Natural killer cell (primary cell): ENCODE measurements at places on chromosomes 6 and 20. TPM values are rescaled to one million over a fixed set of nuclear protein-coding genes. Genes with fewer than 3 reads are reported as not detected.

GRCh38 chr6:38248500-38249234 is 391.1 kb downstream of the BTBD9 start:
- no peak overlapping the region for H3K4me3 ChIP-seq
- H3K4me1 ChIP-seq = no peaks in the 10 kb centered on the region
- no peak for DNase-seq
- H3K27ac ChIP-seq = no peak overlapping the region
- no peaks in the 10 kb centered on the region for H3K27me3 ChIP-seq

GRCh38 chr6:148445620-148446019 is 103.0 kb downstream of the SASH1 start:
- DNase-seq = no peak
- no peaks in the 10 kb centered on the region for H3K36me3 ChIP-seq
- H3K27me3 ChIP-seq = no peaks in the 10 kb centered on the region
- no peak overlapping the region for H3K27ac ChIP-seq

DNA sequence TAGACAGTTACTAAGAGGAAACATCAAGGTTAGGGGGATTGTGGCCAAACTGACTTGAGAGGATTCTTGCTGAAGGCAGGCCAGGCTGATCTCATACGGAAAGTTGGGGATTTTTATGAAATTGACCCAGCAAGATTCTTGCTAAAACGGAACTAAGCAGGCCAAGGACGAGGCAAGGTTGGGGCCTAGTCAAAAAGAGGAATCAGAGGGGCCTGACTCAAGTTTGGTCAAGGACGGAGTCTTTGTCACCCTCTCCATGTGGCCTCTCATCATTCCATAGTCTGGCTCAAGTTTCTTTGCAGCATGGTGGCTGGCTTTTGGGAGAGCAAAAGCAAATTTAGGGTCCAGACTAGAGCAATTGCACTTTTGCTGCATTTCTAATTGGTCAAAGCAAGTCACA is 7.9 kb upstream of the HECA start:
- H3K36me3 ChIP-seq = no peaks in the 10 kb centered on the region
- no peak for DNase-seq
- H3K4me3 ChIP-seq = no peak overlapping the region
- no peaks in the 10 kb centered on the region for H3K27me3 ChIP-seq
- peak overlapping the region; percentile 42 for H3K27ac ChIP-seq
- H3K4me1 ChIP-seq = peaks cover 17% of the 10 kb centered on the region

DNA sequence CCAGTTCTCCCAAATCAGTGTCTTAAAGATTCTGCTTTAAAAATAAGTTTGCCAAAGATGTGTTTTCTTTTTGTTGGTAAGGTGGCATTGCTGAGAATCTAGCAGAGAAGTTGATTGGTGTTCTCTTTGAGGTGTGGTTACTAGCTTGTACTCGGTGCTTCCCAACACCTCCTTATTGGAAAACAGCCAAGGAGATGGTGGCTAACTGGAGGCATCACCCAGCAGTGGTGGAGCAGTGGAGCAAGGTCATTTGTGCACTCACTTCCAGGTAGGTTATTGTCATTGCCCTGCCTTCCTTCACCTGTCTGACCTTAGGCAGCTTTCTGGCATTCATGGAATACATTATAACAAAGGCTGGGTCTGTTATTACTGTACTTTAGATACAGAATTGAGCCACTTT is 26.7 kb downstream of the RALGAPB start:
- H3K36me3 ChIP-seq = peaks cover 67% of the 10 kb centered on the region
- H3K27me3 ChIP-seq = no peaks in the 10 kb centered on the region
- no peaks in the 10 kb centered on the region for H3K4me1 ChIP-seq
- no peak overlapping the region for H3K4me3 ChIP-seq

GRCh38 chr6:109059153-109059552 is 35.5 kb downstream of the SESN1 start:
- H3K27me3 ChIP-seq = no peaks in the 10 kb centered on the region
- H3K36me3 ChIP-seq = no peaks in the 10 kb centered on the region
- peak overlapping the region; percentile 85 for H3K27ac ChIP-seq
- H3K4me1 ChIP-seq = peaks cover 13% of the 10 kb centered on the region
- DNase-seq = no peak

GRCh38 chr6:140153703-140154102 is 779.3 kb upstream of the CITED2 start:
- H3K4me1 ChIP-seq = no peaks in the 10 kb centered on the region
- H3K27ac ChIP-seq = no peak overlapping the region
- DNase-seq = no peak
- no peak overlapping the region for H3K4me3 ChIP-seq

GRCh38 chr20:1800777-1801176 is 94.4 kb upstream of the SIRPA start:
- peaks cover 14% of the 10 kb centered on the region for H3K4me1 ChIP-seq
- H3K4me3 ChIP-seq = no peak overlapping the region
- H3K27ac ChIP-seq = no peak overlapping the region
- peaks cover 3% of the 10 kb centered on the region for H3K27me3 ChIP-seq

GRCh38 chr6:82619573-82619972 is 256.0 kb downstream of the TPBG start:
- no peaks in the 10 kb centered on the region for H3K4me1 ChIP-seq
- H3K27me3 ChIP-seq = no peaks in the 10 kb centered on the region
- no peak overlapping the region for H3K27ac ChIP-seq
- H3K4me3 ChIP-seq = no peak overlapping the region

The PGBD1 gene
- 1.1 TPM for total RNA-seq

The TTBK1 gene
- not detected for total RNA-seq

- H3K36me3 ChIP-seq = peaks cover 61% of the 10 kb centered on the region
- no peak overlapping the region for H3K4me3 ChIP-seq
- H3K27me3 ChIP-seq = no peaks in the 10 kb centered on the region
- no peak overlapping the region for H3K27ac ChIP-seq
- no peaks in the 10 kb centered on the region for H3K4me1 ChIP-seq
Measured at GRCh38 chr20:35020108-35020928, 64.7 kb downstream of the MYH7B start.

GRCh38 chr6:66199171-66199570 is 492.1 kb upstream of the EYS start:
- no peak for DNase-seq
- H3K36me3 ChIP-seq = no peaks in the 10 kb centered on the region
- no peak overlapping the region for H3K4me3 ChIP-seq
- no peaks in the 10 kb centered on the region for H3K27me3 ChIP-seq

The CRISP2 gene
- not detected for total RNA-seq

The PRSS16 gene
- total RNA-seq = not detected

The HLA-F gene
- 1,125 TPM for total RNA-seq

- DNase-seq = no peak
- H3K4me3 ChIP-seq = no peak overlapping the region
- H3K36me3 ChIP-seq = no peaks in the 10 kb centered on the region
- H3K4me1 ChIP-seq = peaks cover 13% of the 10 kb centered on the region
- no peaks in the 10 kb centered on the region for H3K27me3 ChIP-seq
Measured at GRCh38 chr6:34911822-34912221, 22.8 kb downstream of the ANKS1A start.

The ERVFRD-1 gene
- not detected for total RNA-seq

- H3K4me3 ChIP-seq = no peak overlapping the region
- no peaks in the 10 kb centered on the region for H3K36me3 ChIP-seq
- H3K27me3 ChIP-seq = no peaks in the 10 kb centered on the region
Measured at GRCh38 chr6:106799031-106799894, 169.9 kb downstream of the QRSL1 start.

The MYLK2 gene
- total RNA-seq = not detected

The UBE2C gene
- 3.2 TPM for total RNA-seq

- no peak overlapping the region for H3K27ac ChIP-seq
- H3K4me1 ChIP-seq = no peaks in the 10 kb centered on the region
- H3K36me3 ChIP-seq = peaks cover 29% of the 10 kb centered on the region
Measured at GRCh38 chr6:36851149-36851614, 11.9 kb upstream of the CPNE5 start.

- H3K4me3 ChIP-seq = peak overlapping the region; percentile 74
- no peaks in the 10 kb centered on the region for H3K36me3 ChIP-seq
- no peaks in the 10 kb centered on the region for H3K27me3 ChIP-seq
- DNase-seq = peak; percentile 89
- H3K27ac ChIP-seq = peak overlapping the region; percentile 70
Measured at GRCh38 chr6:26249957-26250697, 114.9 kb upstream of the BTN3A2 start.

The PACRG gene
- total RNA-seq = not detected

DNA sequence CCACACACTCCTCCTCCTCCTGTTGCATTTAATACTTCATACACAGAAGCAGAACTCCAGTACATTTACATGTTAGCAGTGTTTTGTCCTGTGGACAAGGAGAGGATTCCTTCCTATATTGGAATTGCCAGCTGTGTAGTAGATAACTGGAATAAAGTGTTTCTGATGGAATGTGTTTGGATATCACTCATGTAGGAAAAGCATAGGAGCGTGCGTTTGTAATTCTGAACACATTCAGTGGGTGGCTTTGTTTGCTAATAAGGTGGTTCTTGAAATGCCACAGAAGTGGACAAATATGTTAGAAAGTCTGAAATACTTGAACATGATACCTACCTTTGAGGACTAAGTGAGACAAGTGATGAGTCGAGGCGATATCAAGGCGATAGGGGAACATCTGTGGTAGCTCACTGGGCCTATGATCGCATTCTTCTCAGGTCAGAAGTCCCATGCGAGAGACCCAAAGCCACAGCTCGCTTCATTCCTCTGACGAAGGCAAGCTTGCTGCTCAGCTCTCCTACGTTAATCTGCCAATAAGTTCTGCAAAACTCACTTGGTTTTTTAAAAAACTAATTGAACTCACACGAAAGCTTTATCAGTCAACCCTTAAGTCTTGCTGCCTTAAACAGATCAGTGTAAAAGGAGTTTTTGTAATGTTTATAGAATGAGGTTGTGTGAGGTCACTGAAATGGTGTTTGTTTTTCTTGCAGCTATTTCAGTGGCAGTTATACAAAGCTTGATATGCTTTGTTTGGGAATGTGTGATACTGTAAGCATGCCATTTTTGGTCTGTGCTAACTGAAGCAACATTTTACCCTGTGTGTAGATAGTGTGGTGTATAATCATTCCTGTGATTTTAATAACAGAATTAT is 159.9 kb downstream of the SOX4 start:
- H3K4me3 ChIP-seq = no peak overlapping the region
- no peak overlapping the region for H3K27ac ChIP-seq
- no peaks in the 10 kb centered on the region for H3K36me3 ChIP-seq
- DNase-seq = no peak
- no peaks in the 10 kb centered on the region for H3K27me3 ChIP-seq
- no peaks in the 10 kb centered on the region for H3K4me1 ChIP-seq

The ASIP gene
- total RNA-seq = not detected

The HDGFL1 gene
- not detected for total RNA-seq

GRCh38 chr20:40251284-40251932 is 437.6 kb downstream of the MAFB start:
- no peak for DNase-seq
- no peak overlapping the region for H3K27ac ChIP-seq
- no peaks in the 10 kb centered on the region for H3K36me3 ChIP-seq

The KIF25 gene
- not detected for total RNA-seq

DNA sequence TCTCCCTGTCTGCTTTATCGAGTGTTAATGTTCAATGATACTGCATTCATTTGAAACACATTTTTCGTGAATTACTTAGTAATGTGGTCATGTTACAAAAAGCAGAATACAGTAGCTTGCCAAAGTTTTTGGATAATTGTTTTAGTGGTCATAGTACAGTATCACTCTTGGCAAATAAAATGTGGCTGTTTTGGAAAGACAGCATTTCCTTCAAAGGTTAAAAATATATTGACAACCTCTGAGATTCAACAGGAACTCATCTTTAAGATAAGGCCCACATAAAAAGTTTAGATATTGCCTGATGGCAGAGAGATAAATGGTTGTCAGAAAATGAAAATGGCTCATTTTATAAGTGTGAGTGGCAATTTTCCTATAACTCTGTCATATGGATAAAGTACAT is 297.7 kb upstream of the MAN1A1 start:
- no peak overlapping the region for H3K4me3 ChIP-seq
- no peak for DNase-seq
- no peak overlapping the region for H3K27ac ChIP-seq
- no peaks in the 10 kb centered on the region for H3K27me3 ChIP-seq
- H3K36me3 ChIP-seq = no peaks in the 10 kb centered on the region

- no peak for DNase-seq
- no peaks in the 10 kb centered on the region for H3K36me3 ChIP-seq
- H3K4me3 ChIP-seq = no peak overlapping the region
- H3K27ac ChIP-seq = no peak overlapping the region
- H3K27me3 ChIP-seq = no peaks in the 10 kb centered on the region
- H3K4me1 ChIP-seq = no peaks in the 10 kb centered on the region
Measured at GRCh38 chr6:97215157-97215769, 67.8 kb downstream of the MMS22L start.

DNA sequence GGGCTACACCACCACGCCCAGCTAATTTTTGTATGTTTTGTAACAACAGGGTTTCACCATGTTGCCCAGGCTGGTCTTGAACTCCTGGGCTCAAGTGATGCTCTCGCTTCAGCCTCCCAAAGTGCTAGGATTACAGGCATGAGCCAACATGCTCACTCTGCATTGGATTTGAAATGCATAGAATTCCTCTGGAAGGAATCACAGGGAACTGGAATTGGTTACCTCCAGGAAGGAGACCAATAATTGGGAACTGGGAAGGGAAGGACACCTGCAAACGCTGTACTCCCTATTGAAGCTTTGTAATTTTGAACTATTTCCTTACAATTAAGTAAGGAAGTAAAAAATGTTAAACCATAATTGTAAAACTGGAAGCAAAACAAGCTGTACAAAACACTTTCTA is 12.3 kb upstream of the TP53INP2 start:
- no peak overlapping the region for H3K27ac ChIP-seq
- H3K36me3 ChIP-seq = no peaks in the 10 kb centered on the region
- no peak overlapping the region for H3K4me3 ChIP-seq

DNA sequence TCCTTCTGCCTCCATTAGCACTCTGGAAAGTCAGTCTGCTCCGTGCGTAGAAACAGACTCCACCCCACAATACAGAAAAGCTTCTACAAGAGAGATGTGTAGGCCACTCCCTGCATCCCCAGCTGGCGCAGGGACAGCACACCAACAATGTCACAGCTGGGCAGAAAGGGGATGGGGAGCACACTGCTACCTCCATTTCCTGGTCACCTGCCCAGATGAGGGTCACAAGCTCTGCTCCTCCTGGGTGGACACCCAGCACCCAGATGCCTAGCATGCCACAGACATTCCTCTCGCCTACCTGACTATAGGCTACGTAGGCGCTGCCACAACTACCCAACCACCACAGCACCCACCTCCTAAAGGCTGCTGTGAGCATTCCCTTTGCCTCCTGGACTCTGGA is 12.2 kb downstream of the BEND3 start:
- no peak overlapping the region for H3K27ac ChIP-seq
- DNase-seq = no peak
- no peaks in the 10 kb centered on the region for H3K27me3 ChIP-seq
- no peaks in the 10 kb centered on the region for H3K36me3 ChIP-seq
- no peaks in the 10 kb centered on the region for H3K4me1 ChIP-seq

- H3K27ac ChIP-seq = no peak overlapping the region
- H3K4me3 ChIP-seq = no peak overlapping the region
Measured at GRCh38 chr6:39083231-39083634, 31.8 kb downstream of the SAYSD1 start.

The AKAP7 gene
- total RNA-seq = 21.0 TPM

The CLDN20 gene
- total RNA-seq = not detected

GRCh38 chr6:137875606-137876005 is 8.5 kb downstream of the TNFAIP3 start:
- peaks cover 83% of the 10 kb centered on the region for H3K36me3 ChIP-seq
- H3K4me3 ChIP-seq = no peak overlapping the region
- no peaks in the 10 kb centered on the region for H3K27me3 ChIP-seq
- H3K27ac ChIP-seq = no peak overlapping the region
